ENCODE measurements at places on chromosomes 6 and 20.

- no peak for DNase-seq
Measured at GRCh38 chr20:62362991-62363919, 3.9 kb downstream of the LAMA5 start.

GRCh38 chr6:46329568-46329967 is 158.8 kb upstream of the ENPP5 start:
- no peak for DNase-seq

DNA sequence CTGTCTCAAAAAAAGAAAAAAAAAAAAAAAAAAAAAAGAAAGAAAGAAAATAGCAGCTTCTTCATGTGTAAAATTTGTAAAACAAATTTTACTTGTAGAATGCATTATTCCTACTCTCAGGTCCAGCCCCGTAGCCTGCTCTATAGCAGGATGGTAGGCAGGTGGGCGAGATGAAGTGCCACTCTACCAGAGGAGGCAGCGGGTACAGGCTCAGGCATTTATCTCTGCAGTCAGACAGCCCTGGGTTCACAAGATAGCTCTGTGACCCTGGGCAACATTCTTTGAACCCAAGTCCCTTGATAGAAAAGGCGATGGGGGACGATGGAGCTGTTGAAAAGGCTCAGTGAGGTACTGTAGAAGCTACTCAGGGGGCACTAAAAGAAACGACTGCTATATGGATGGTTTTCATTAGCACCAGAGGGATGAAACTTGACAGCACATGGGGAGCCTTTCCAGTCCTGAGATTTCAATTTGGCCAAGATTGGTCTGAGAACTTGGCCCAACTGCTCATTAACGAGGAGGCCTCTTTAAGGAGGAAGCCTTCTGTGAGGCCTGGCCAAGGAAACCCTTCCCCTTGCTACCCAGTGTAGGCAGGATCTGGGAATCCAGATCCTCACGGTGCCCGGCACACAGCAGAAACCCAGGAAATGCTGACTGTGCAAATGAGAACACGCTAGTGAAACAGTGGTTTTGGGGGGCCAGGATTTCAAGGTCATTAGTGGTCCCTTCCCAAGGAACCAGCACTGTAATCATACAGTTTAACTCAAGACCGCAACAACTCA is 63.1 kb downstream of the MYH7B start:
- DNase-seq = no peak

DNA sequence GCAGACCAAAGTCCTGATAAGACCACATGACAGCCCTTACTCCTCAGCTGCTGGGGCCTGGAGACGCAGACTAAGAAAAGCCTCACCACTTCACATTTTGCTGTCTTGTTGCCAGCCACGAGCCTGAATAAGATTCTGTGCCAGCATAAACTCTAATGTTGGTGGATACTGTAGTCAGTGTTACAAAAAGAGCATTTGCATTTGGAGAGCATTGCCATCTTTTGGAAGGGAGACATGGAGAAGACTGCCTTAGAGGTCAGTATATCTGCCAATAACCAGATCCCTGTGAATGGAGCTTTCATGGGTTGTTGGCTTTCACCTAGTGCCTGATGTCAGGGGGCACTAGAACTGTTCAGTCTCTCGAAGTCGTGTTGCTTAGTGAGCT is 315.2 kb downstream of the ZFAND3 start:
- DNase-seq = no peak

GRCh38 chr6:13355999-13356785 is 27.9 kb upstream of the TBC1D7 start:
- no peak for DNase-seq

GRCh38 chr6:156697225-156697830 is 79.8 kb upstream of the ARID1B start:
- DNase-seq = no peak

GRCh38 chr6:26017632-26017966 is 55.0 kb downstream of the TRIM38 start:
- no peak for DNase-seq

DNA sequence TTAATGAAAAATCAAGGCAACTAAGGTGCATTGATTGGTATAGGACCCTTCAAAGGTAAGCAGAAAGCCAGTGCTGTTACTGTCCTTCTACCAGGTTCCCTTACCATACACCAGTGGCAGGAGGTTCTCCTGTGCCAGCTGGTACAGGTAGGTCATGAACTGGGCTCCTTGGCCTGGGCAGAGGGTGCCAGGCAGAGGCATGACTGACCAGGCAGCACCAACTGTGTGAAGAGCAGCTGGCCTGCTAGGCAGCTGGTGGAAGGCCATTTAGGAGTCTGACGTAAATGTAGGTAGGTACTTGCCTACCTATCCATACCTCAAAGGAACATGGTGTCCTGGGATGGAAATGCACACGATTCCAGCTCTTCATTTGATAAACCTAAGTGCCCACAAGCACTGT is 23.3 kb downstream of the PCNA start:
- no peak for DNase-seq

GRCh38 chr20:33188421-33188820 is 20.5 kb downstream of the BPIFA2 start:
- no peak for DNase-seq

- no peak for DNase-seq
Measured at GRCh38 chr6:159807150-159807858, 7.2 kb downstream of the PNLDC1 start.

- DNase-seq = no peak
Measured at GRCh38 chr6:90764001-90764400, 177.1 kb upstream of the MAP3K7 start.

GRCh38 chr20:59648466-59649070 is 44.2 kb downstream of the PHACTR3 start:
- DNase-seq = no peak

DNA sequence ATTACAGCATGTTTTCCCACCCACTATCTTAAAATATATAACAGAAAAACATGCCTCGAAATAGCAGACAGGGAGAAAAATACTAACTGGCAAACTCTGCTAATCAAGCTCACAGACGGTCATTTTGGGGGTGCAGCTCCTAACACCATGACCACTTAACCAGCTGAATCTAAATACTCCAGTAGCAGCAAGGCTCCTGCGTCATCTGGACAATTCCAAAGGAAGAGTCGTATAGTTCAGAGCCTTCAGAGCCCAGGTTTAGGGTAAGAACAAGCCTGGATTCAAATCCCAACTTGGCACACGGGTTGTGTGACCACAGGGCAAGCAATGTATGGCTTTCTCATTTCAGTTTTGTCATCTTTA is 81.3 kb upstream of the COL21A1 start:
- no peak for DNase-seq

Measured in stimulated activated CD8-positive, alpha-beta memory T cell treated with anti-CD3 and anti-CD28 coated beads, Interleukin-15, amount 100 ng/mL, for 1 hour (primary cell).